ENCODE measurements at places on chromosomes 7 and 10. TPM values are rescaled to one million over a fixed set of nuclear protein-coding genes. Genes with fewer than 3 reads are reported as not detected.

The SLC13A1 gene
- total RNA-seq = not detected

The SRRM3 gene
- not detected for total RNA-seq

The ACSM6 gene
- total RNA-seq = not detected

The VENTX gene
- 0.12 TPM for total RNA-seq

- H3K27me3 ChIP-seq = no peaks in the 10 kb centered on the region
- H3K36me3 ChIP-seq = no peaks in the 10 kb centered on the region
- no peak overlapping the region for H3K4me3 ChIP-seq
Measured at GRCh38 chr10:18313626-18314025, 173.4 kb downstream of the CACNB2 start.

DNA sequence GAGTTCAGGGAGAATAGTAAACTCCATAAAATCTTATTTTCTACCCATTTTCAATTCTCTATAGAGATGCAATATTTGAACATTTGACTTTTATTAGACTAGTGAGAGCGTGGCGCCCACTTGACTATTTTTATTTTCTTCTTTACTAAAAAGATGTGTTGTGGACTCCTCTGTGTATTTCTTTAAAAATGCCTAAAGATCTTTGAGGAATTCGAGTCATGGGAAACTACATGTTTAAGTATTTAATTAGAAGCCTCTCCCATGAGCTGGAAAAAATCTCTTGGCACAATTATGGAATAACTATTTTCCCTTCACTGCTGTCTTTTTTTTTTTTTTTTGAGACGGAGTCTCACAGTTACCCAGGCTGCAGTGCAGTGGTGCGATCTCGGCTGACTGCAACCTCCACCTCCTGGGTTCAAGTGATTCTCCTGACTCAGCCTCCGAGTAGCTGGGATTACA is 124.2 kb downstream of the ARHGAP12 start:
- peaks cover 1% of the 10 kb centered on the region for H3K36me3 ChIP-seq
- no peaks in the 10 kb centered on the region for H3K27me3 ChIP-seq
- H3K4me1 ChIP-seq = peaks cover 12% of the 10 kb centered on the region
- no peak overlapping the region for H3K27ac ChIP-seq
- DNase-seq = no peak
- H3K4me3 ChIP-seq = no peak overlapping the region

GRCh38 chr10:129760003-129760315 is 204.1 kb downstream of the EBF3 start:
- H3K27me3 ChIP-seq = no peaks in the 10 kb centered on the region
- peaks cover 5% of the 10 kb centered on the region for H3K4me1 ChIP-seq
- H3K36me3 ChIP-seq = no peaks in the 10 kb centered on the region
- no peak overlapping the region for H3K27ac ChIP-seq
- peak; percentile 31 for DNase-seq
- H3K4me3 ChIP-seq = no peak overlapping the region
